ENCODE measurements at places on chromosomes 4 and X. TPM values are rescaled to one million over a fixed set of nuclear protein-coding genes. Genes with fewer than 3 reads are reported as not detected.

- DNase-seq = no peak
Measured at GRCh38 chr4:23034731-23035130, 342.0 kb downstream of the GBA3 start.

- no peak for DNase-seq
Measured at GRCh38 chr4:72888331-72888730, 181.2 kb downstream of the COX18 start.

GRCh38 chrX:53695946-53696549, 9.5 kb upstream of the HUWE1 start:
- no peak for DNase-seq

GRCh38 chr4:168167714-168168284, 75.5 kb downstream of the ANXA10 start:
- no peak for DNase-seq

- no peak for DNase-seq
Measured at GRCh38 chrX:5586726-5587125, 641.9 kb downstream of the NLGN4X start.

DNA sequence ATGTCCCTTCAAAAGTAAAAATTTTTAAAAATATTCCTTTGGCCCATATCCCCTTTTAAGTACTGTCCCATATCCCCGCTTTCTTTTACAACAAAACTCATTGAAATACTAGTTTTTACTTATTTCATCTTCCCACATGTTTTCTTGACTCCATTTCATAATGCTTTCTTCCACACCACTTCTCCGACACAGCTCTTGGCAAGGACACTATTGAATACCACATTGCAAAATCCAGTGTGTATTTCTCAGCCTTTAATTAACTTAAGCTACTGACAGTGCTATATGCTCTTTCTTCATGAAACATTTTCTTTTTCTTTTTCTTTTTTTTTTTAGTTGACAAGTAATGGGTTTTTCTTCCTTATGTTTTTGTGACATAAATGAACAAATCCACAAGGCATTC, 28.8 kb downstream of the PRDM8 start:
- no peak for DNase-seq

DNA sequence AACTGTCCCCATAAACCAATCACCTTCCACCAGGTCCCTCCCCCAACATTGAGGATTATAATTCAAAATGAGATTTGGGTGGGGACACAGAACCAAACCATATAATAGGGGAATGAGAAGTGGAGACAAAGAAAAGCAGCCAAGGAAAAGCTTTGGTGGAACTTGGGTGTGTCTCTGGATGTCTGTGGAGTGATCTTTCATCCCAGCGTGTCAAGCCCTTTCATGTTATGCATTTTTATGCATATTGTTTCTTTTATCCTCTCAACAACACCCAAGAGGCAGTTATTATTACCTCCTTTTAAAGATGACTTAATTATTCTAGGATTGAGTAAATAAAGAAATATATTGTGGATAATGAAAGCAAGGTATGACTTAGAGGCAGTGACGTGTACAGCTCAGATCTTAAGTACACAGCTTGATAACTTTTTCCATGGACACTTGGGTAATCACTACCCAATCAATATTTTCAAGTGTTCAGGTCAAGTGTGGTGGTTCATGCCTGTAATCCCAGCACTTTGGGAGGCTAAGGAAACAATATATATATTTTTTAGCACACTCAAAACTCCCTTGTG, 42.6 kb upstream of the HOPX start:
- no peak for DNase-seq

- no peak for DNase-seq
Measured at GRCh38 chrX:134186362-134187121, 50.4 kb upstream of the CCDC160 start.

The FRAS1 gene
- total RNA-seq = 166 TPM

GRCh38 chr4:105306820-105307219, 160.1 kb downstream of the TET2 start:
- DNase-seq = no peak

The COPS4 gene
- 42.7 TPM for total RNA-seq

Measured in progenitor cell of endocrine pancreas (in vitro differentiated cells).